Putamen (tissue), 1 donor: ENCODE measurements at places on chromosomes 5 and 9.

DNA sequence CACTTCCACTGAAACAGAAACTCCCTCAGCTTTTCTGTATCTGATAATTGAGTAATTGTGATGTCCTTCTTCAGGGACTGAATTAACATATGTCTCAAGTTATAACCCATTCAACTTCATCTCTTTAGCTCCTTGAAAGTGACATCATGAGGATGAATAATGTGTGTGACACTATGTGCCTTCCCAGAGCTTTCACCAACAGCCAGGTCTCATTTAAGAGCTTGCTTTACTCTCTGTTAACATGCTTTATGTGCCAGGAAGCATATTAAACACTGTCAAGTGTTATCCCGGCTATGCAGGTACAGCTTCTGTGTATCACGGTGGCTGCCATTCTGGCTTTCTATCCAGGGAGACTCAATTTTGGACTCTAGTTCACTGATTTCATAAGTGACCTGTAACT lies 799.9 kb downstream of the CDH12 start:
- no peak for DNase-seq

DNA sequence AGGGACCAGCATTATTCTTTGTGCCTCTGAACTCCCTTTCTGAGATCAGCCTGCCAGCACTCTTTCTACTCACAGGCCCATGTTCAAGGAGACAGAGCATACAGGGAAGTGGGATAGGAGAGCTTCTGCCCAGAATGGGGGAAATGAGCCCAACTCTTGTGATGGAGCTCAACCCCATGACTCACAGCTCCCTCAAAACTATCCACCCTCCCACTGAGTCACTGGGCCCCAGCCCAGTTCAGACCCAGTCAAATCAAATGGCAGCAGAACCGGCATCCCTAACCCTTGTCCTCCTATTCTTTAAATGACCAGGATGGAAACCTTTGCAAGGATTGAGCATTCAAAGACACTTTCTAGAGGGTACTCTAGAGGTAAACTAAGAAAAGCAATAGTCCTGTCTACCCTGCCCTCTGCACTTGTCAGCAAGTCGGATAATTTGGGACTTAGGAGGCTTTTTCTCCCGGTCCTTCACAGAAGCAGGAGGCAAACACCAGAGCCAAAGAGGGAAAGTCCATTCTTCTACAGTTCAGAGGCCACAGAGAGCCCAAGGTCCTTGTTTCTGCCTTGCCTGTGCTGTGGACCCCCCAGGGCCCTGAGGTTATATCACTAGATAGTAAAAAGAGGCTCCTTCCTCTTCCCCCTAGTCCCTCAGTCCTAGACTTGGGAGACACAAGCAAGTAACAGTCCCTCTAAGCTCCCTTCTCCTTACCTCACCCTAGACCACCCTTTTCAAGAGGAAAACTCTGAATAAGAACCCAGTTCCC lies 3.2 kb downstream of the ATOSB start:
- no peak for DNase-seq

- no peak for DNase-seq
Measured at GRCh38 chr5:77995793-77996409, 219.8 kb upstream of the TBCA start.

- no peak for DNase-seq
Measured at GRCh38 chr9:108277216-108277615, 578.6 kb downstream of the ACTL7B start.

- peak; percentile 39 for DNase-seq
Measured at GRCh38 chr5:34042321-34042720, 692 bp downstream of the C1QTNF3 start.

GRCh38 chr5:141632650-141633049 lies 4.0 kb downstream of the HDAC3 start:
- no peak for DNase-seq

- no peak for DNase-seq
Measured at GRCh38 chr9:75108571-75108970, 20.3 kb downstream of the OSTF1 start.

DNA sequence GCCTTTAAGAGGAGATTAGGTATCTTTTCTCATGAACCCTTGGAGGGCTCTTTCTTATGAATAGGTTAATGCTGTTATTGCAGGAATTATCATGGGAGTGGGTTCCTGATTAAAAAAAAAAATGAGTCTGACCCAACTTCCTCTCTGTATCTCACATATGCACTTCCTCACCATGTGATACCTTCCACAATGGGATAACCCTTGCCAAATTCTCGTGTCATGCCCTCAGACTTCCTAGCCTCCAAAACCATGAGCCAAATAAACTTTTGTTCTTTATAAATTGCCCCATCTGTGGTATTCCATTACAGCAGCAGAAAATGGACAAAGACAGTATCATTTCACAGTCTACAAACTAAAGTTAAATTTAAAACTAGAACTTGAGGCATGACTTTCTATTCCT lies 1.0 kb downstream of the OR1B1 start:
- DNase-seq, result no peak

DNA sequence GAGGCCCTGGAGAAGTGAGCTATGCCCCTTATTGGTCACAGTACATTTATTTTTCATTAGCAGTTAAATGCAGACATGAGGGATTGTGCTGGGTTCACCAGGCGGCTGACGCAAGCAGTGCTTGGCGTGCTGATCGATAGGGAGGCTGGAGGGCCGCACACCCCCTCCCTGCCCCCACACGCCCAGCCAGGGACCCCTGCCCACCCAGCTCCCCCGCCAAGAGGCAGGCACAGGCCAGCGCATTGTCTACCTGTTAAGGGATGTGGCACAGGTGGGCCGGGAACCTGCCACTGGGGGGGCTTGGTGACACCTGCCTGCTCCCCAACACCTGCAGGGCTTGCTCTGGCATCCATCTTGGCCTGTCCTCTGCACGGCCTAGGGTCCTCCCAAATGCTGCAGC lies 39.2 kb downstream of the HK3 start:
- no peak for DNase-seq

GRCh38 chr5:145536133-145536532 lies 299.0 kb downstream of the PRELID2 start:
- DNase-seq, result no peak

DNA sequence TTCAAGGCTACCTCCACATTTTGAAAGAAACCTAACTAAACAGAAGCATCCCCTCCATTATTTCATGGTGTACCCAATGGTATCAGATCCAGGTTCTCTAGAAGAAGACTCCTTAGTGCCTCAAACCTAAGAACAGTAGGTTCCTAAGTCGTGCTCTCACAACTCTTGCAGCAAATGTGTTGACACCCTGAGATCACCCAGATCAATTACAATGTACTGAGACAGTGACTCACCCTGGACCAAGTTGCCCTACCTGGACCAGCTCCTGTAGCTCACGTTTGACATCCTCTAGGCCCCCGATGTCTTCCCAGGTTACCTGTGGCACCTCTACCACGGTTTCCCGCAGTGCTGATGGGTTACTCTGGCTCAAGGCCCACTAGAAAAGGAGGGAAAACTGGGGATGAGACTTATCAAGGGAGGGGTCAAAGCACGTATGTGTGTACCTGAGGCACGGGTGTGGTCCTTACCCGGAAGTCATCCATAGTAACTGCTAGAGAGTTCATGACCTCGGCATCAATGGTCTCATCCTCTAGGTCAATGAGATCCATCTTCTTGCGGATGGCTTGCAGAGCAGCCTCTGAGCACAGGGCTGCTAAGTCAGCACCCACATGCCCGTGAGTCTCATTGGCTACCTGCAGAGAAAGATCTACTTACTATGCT lies 11.7 kb downstream of the VCP start:
- DNase-seq, result no peak

GRCh38 chr9:136092353-136092650 lies 2.8 kb downstream of the NACC2 start:
- no peak for DNase-seq

GRCh38 chr9:128323791-128324190 lies 1.2 kb downstream of the COQ4 start:
- DNase-seq, result no peak

DNA sequence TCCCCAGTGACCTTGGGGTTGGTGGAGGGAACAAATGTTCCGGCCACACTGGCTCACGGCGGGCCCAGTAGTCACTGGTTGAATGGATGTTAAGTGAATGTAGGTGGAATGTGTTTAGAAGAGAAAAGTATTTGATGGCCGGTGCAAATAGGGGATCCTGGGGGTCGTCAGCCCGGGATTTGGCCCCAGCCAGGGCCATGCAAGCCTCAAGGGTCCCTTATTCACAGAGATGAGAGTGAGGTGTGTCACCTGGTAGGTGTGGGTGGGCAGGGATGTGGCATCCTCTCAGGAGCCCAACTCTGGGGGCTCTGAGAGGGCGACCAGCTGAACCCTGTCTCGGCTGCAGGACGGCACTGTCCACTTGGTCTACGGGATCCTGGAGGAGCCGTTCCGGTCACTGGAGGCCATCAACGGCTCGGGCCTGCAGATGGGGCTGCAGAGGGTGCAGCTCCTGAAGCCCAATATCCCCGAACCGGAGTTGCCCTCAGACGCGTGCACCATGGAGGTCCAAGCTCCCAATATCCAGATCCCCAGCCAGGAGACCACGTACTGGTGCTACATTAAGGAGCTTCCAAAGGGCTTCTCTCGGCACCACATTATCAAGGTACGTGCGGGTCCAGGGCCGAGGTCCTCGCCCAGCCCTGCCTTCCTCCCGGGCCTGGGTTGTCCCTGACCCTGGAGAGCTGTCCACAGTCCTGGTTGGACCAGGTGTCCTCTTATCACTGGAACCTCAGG lies 5.9 kb downstream of the DBH start:
- no peak for DNase-seq

DNA sequence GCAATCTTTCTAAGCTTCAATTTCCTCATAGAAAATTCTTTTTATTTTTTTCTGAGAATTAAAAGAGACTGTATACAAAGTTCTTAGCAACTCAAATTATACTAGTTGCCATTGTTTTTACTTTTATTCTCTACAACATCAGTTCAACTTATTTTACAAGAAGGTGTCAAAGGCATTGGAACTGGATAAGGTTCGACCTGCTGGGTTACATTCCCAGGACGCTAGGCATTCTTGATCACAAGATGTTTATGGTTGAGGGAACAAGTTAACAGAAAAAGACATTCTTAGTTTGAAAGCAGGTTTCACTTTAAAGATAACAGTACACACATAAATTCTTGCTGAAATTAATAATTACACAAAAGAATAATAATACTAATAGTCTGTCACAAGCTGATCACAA lies 163.5 kb upstream of the SNX2 start:
- no peak for DNase-seq

DNA sequence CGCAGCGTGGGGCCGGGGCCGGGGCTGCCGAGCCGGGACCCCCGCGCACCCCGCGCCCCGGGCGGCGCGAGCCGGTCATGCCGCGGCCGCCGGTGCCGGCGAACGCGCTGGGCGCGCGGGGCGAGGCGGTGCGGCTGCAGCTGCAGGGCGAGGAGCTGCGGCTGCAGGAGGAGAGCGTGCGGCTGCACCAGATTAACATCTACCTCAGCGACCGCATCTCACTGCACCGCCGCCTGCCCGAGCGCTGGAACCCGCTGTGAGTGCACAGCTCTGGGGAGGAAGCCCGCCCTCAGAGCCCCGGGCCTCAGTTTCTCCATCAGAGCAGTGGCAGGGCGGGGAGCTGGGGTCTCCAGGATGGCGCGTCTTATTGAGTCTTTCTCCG lies 335 bp downstream of the GALNT12 start:
- no peak for DNase-seq

- no peak for DNase-seq
Measured at GRCh38 chr5:161284445-161284844, 262.1 kb downstream of the GABRB2 start.

DNA sequence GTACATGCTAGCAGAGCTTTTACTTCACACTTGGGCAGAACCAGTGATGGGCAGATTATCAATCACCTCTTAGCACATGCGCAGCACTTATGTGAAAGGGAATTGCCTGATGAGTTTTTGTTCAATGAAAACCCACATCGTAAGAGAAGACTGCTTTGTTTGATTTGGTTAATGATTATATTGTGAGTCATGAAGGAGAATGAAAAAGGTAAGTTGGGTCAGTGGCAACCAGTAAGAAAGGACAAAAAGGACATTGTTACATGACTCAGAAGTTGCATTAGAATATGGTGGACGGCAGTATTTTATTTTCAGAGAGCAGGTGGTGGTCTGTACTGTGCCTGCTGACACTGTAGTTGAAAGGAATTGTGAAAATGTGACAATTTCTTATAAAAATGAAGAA lies 127.4 kb downstream of the AOPEP start:
- no peak for DNase-seq

- DNase-seq, result no peak
Measured at GRCh38 chr9:111287127-111287526, 42.9 kb downstream of the OR2K2 start.

GRCh38 chr9:133249337-133249736 lies 25.7 kb downstream of the ABO start:
- no peak for DNase-seq

GRCh38 chr5:54895816-54896341 lies 89.5 kb downstream of the ESM1 start:
- DNase-seq, result peak; percentile 39

DNA sequence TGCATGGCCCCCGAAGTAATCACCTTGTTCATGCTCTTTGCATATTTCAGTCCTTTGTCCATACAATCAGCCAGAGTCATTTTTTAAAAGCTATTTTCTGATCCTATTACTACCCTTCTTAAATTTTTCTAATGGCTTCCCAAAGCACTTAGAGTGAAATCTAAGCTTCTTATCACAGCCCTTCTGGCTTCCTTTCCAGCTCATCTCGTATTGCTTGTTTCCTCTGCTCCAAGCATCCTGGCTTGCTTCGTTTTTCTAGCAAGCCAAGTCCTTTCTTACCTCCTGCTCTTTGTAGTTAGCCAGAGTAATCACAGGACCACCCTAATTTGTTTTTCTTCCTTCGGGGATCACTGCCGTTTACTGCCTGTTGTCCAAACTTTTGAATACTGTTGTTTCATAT lies 453.3 kb downstream of the KIF4B start:
- DNase-seq, result no peak

DNA sequence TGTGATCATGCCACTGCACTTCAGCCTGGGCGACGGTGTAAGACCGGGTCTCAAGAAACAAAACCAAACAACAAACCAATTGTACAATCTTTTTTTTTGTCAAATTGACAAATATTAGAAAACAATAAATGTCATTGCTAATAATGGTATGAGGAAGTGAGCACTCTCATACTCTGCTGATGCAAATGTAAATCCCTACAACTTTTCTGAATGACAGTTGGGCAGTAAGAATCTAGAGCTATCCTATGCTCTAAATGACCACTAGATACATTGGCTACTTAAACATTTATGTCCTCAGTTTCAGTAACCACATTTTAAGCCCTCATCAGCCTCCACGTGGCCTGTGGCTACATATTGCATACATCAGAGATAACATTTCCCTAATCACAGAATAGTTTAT lies 256.2 kb downstream of the FER start:
- no peak for DNase-seq
